ENCODE measurements at places on chromosomes 6 and 20. TPM values are rescaled to one million over a fixed set of nuclear protein-coding genes. Genes with fewer than 3 reads are reported as not detected.

Gene OPRL1
- total RNA-seq: 0.32 TPM

Gene HLA-G
- total RNA-seq: not detected

Gene SIRPB1
- 0.20 TPM for total RNA-seq

Gene SLC24A3
- not detected for total RNA-seq

Gene LGSN
- total RNA-seq: 17.1 TPM
